Activated naive CD8-positive, alpha-beta T cell treated with anti-CD3 and anti-CD28 coated beads, Interleukin-2, amount 50 U/mL, for 16 hours (primary cell): ENCODE measurements at places on chromosomes 5 and 9.

GRCh38 chr5:72495410-72495809, 11.8 kb downstream of the ZNF366 start:
- no peak for DNase-seq

- no peak for DNase-seq
Observed at GRCh38 chr5:42880496-42881150, 68.9 kb upstream of the SELENOP start.

GRCh38 chr5:8050616-8051175, 181.7 kb downstream of the MTRR start:
- no peak for DNase-seq

GRCh38 chr5:75948438-75948837, 134.7 kb upstream of the SV2C start:
- no peak for DNase-seq

- no peak for DNase-seq
Observed at GRCh38 chr9:136997830-136998234, 1.5 kb upstream of the CLIC3 start.

DNA sequence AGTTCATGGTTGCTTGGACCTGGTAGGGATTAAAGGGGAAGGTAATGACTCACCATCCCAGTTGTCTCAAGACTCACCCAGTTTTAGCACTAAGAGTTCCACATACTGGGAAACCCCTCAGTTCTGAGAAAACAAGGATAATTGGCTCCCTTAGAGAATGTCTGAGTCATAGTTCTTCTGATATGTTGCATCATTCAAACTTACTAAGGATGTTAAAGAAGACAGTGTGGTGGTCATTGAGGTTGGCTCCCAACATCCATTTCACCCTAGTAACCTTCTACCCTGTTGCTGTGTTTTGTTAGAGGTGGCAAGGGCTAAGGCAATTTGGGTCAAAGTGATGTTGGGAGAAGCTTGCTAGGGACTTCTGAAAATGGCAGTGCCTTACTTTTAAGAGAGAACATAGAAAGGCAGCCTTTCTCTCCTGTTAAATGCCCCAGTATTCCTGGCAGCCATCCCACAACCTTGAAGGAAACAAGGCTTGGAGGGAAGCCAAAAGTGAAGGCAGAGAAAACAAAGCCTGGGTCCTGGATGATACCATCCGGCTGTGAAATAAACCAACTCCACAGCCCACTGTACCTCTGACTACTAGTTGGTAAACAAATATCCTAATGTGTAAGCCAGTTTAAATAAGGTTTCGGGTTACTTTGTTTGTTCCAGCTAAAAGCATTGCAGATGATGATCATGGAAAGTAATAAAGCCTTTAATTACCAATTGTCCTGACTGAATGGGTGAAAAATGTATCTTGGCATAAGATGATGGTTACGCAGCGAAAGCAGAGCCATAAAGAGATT, 80.4 kb upstream of the ADAMTSL1 start:
- no peak for DNase-seq

DNA sequence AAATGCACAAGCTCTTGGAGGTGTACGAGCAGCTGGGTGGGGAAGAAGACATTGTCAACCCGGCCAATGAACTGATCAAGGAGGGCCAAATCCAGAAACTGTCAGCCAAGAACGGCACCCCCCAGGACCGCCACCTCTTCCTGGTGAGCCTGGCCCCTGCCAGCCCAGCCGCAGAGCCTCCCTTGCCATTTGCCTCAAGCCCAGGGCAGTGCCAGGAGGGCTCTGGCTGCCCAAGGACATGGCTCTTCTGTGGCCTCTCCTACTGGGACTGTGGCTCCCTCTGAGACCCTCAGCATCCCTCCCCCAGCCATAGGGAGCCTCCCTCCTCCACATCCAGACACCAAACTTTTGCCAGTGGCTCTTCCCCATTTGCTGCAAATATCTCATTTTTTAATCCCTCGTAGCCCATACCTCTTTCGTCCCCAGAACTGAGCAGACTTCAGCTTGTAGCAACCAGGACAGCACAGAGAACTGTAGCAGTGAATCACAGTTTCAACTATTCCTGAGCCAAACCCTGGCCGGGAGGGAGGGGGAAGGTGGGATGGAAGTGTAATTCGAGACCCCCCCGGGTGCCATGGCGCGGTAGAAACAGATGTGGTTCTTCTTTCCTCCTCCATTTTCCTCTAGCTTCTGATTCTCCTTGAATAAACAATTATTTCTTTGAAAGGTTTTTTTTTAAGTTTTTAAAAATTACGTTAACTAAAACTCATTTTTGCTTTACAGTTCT, 44.5 kb upstream of the SUSD3 start:
- no peak for DNase-seq

- no peak for DNase-seq
Observed at GRCh38 chr5:169870211-169870610, 110.1 kb downstream of the INSYN2B start.

DNA sequence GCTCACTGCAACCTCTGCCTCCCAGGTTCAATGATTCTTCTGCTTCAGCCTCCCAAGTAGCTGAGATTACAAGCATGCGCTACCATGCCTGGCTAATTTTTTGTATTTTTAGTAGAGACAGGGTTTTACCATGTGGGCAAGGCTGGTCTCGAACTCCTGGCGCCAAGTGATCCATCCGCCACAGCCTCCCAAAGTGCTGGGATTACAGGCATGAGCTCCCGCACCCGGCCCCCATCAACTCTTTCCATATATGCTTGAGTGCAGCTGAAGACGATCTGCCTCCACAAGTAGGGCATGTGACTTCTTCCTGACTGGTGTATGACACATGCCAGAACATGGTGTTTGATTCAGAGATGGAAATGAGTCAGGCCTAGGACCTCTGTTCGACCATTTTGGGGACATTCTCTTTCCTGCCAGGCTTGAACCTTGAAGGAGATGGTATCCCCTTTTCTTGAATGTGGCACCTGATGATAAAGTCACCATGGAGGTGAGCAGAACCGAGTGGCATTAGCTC, 7.5 kb upstream of the CNOT6 start:
- no peak for DNase-seq

DNA sequence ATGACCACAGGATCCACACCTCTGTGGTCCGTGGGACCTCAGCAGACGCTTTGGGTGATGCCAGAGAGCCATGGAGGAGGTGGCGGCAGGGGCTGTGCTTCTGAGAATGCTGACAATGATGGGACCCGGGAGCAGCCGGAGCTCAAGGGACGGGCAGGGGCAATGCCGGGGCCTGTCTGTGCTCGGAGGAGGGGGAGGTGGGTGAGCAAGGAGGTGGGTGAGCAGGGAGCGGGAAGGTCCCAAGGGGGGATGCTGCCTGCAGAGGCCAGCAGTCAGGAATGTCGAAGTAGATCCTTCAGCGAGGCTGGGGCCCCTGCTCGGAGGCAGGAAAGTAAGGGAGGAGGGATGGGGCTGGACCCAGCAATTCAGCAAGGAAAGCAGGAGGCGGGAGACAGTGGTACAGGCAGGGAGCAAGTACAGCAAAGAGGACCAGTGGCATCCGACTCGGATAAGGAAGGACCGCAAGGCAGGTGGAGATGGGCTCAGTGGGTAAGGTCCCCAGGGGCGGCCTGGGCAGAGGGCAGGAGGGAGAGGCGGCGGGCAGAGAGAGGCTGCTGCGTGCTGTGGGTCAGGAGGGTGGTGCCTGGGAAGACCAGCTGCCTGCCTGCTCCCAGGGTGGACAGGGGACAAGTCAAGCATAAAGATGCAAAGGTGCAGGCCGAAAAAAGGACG, 49.0 kb downstream of the ADAMTS2 start:
- no peak for DNase-seq
